ENCODE measurements at places on chromosomes 7 and 10. TPM values are rescaled to one million over a fixed set of nuclear protein-coding genes. Genes with fewer than 3 reads are reported as not detected.

CTAGE4 gene
- 8.4 TPM for total RNA-seq

PITRM1 gene
- 216 TPM for total RNA-seq

DKK1 gene
- 9.4 TPM for total RNA-seq

LIPN gene
- total RNA-seq = 1.9 TPM

KLF14 gene
- total RNA-seq = not detected

STEAP2 gene
- total RNA-seq = 4.7 TPM

UNC5B gene
- 27.7 TPM for total RNA-seq

XRCC2 gene
- total RNA-seq = 0.94 TPM

CAMK2B gene
- total RNA-seq = not detected

POT1 gene
- total RNA-seq = 12.5 TPM

COL13A1 gene
- total RNA-seq = 21.2 TPM

FGF8 gene
- not detected for total RNA-seq

NPFFR1 gene
- total RNA-seq = 0.29 TPM

ADCY1 gene
- 1.1 TPM for total RNA-seq

ZPBP gene
- not detected for total RNA-seq

ACSM6 gene
- not detected for total RNA-seq

STAG3 gene
- not detected for total RNA-seq

IFIT1B gene
- not detected for total RNA-seq

GSTO2 gene
- total RNA-seq = 4.0 TPM

NPC1L1 gene
- total RNA-seq = not detected

CALD1 gene
- total RNA-seq = 105 TPM

CNPY1 gene
- not detected for total RNA-seq

CACNB2 gene
- 2.7 TPM for total RNA-seq

LDB3 gene
- 0.76 TPM for total RNA-seq

PLAC9 gene
- 82.9 TPM for total RNA-seq

UCN3 gene
- total RNA-seq = not detected
